Karpas-422 (cell line): ENCODE measurements at places on chromosomes 16 and 17. TPM values are rescaled to one million over a fixed set of nuclear protein-coding genes. Genes with fewer than 3 reads are reported as not detected.
A peak's percentile ranks its signal among the peaks of the same experiment; 100 is the strongest.

GRCh38 chr17:42097691-42098631 is at the start of gene ZNF385C:
ZNF385C (minus strand) TSS chr17:42098473; CDS start chr17:42063056, 35,417 bp downstream.
- DNase-seq = no peak
- H3K4me1 ChIP-seq = no peaks in the 10 kb centered on the region; the same call in 1 of the 2 replicates
- H3K36me3 ChIP-seq = no peaks in the 10 kb centered on the region

DNA sequence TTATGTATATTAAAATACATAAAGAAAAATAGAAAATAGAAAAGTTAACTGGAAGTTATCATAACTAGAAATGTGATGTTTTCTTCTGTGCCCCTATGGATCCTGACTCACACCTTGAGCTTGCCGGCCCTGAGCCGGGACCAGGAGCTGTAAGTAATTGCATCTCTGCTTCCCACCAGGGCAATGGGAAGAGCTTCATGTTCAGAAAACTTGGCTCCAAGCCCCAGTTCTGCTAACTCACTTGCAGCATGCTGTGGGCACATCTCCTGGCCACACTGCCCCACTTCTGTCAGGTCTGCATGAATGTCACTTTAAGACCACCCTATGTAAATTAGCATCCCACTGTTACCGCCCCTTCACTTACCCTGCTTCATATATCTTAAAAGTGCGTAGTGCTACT is 37.2 kb downstream of the GNAO1 start:
- H3K27ac ChIP-seq = no peak overlapping the region
- H3K4me1 ChIP-seq = no peaks in the 10 kb centered on the region
- no peaks in the 10 kb centered on the region for H3K27me3 ChIP-seq
- H3K4me3 ChIP-seq = no peak overlapping the region
- no peak for DNase-seq

GRCh38 chr17:3838206-3838605 is 7.8 kb downstream of the NCBP3 start:
- H3K4me1 ChIP-seq = no peaks in the 10 kb centered on the region
- H3K27me3 ChIP-seq = no peaks in the 10 kb centered on the region
- no peak overlapping the region for H3K27ac ChIP-seq
- DNase-seq = no peak

DNA sequence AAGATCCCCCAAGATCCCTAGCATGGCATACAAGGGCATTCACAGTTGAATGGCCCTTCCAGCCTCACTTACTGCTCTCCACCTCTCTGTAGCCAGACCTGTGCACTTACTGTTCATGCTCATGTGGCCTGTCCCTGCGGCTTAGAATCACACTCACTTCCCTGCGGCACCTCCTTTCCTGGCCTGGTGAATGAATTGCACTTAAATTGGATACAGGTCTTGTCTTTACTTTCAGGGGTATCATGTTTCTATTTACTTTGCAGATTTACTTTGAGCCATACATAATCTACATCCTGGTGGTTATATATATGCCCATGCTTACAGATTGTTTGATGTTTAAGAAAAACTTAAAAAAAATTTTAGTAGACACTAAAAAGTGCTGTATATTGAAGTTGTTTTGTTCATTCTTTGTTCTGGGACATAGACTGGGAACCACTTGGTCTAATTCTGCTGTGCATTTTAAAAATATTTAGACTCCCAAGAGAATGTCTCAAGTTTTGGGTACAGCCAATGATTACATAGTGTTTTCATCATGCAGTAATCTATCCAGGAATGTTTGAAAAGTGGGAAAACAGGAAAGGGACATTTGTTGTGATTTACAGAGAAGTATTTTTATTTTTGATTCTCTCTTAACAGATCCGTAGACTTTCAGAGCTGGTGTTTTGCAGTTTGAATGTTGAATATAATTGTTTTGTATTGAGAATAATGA is 63.9 kb downstream of the NUP88 start:
- peaks cover 34% of the 10 kb centered on the region for H3K36me3 ChIP-seq
- H3K4me3 ChIP-seq = no peak overlapping the region
- no peaks in the 10 kb centered on the region for H3K27me3 ChIP-seq
- no peaks in the 10 kb centered on the region for H3K4me1 ChIP-seq
- no peak overlapping the region for H3K27ac ChIP-seq

DNA sequence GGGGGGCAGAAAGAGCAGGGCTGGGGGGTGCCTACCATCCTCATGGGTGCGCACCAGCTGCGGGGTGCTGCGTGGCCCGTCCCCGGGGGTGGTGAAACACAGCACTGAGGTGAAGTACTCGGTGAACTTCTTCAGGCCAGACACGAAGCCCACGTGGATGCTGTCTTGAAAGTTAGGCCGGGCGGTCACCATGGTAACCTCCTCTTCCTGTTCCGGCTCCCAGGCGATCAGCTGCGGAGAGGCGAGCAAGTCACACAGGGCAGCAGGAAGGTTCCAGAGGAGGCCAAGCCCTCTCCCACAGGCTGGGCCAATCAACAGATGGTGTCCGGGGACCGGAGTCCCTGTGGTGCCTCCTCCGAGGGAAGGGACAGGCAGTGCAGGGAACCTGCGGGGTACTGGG is 90.1 kb upstream of the CDC42EP4 start:
- no peaks in the 10 kb centered on the region for H3K27me3 ChIP-seq
- H3K4me1 ChIP-seq = no peaks in the 10 kb centered on the region
- no peaks in the 10 kb centered on the region for H3K36me3 ChIP-seq
- H3K4me3 ChIP-seq = no peak overlapping the region
- DNase-seq = no peak

GRCh38 chr17:79732254-79732653 is 1.5 kb downstream of the ENPP7 start:
- H3K4me1 ChIP-seq = peaks cover 14% of the 10 kb centered on the region
- no peak overlapping the region for H3K4me3 ChIP-seq
- no peaks in the 10 kb centered on the region for H3K36me3 ChIP-seq
- DNase-seq = no peak

- no peak overlapping the region for H3K27ac ChIP-seq
- H3K27me3 ChIP-seq = no peaks in the 10 kb centered on the region
- no peaks in the 10 kb centered on the region for H3K4me1 ChIP-seq
- DNase-seq = no peak
Observed at GRCh38 chr16:1602285-1602684, 9.6 kb downstream of the IFT140 start.

DNA sequence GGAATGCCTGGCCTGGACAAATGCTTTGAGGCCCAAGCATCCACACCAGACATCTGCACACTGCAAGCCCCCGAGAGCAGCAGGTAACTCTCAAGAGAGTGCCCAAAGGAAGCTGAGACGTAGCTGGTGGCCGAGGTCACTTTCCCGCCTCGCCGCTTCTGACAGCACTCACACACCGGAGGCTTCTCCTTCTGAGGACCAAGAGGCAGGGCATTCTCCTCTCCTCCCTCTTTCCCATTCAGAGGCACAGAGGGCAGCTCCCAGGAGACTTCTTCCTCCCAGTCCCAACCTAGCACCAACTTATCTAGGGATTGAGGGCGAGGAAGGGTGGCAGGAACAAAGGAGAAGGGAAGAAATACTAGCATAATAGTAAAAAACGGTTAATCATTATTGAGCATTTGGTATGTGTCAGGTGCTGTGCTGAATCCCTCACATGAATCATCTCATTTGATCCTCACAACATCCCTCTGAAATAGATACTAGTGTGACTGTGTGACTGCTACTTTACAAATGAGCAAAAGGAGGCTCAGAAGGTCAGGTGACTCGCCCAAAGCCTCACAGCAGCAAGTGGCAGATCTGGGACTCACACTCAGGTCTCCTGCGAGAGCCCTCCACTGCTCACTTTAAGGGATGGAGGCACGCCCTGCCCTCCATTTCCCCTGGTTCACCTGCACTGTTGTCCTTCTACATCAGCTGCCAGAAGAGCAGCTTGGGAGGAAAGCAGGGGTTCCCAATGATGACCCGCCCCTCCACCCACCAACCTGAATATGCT is 41.8 kb downstream of the MYO18A start:
- no peak for DNase-seq
- H3K4me1 ChIP-seq = peaks cover 50% of the 10 kb centered on the region
- no peaks in the 10 kb centered on the region for H3K27me3 ChIP-seq
- H3K4me3 ChIP-seq = peak overlapping the region; percentile 67
- no peaks in the 10 kb centered on the region for H3K36me3 ChIP-seq
- H3K27ac ChIP-seq = no peak overlapping the region

DNA sequence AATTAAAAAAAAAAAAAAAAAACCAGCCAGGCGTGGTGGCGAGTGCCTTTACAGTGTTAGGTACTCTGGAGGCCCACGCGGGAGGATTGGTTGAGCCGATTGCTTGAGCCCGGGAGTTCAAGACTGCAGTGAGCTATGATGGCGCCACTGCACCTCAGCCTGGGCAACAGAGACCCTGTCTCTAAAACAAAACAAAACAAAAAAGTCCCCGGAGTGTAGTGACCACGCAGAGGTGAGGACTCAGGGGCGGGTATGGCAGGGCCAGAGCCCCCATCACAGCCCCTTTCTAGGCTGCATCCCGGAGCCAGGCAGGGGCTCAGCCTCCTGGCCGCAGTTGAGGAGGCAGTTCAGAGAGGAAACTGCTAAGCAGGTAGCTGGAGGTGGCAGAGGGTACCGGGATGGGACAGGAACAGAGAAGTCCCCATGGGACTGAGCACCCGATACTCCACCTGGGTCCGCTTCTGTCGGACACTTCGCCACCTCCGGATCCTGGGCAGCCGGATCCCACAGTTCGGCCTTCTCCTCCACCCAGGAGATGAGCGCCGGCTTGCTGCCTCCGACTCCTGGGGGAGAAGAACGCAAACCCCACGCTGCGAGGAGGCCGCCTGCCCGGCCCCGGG is 800 bp downstream of the ZNF747 start:
- no peaks in the 10 kb centered on the region for H3K27me3 ChIP-seq
- peak; percentile 76 for DNase-seq
- H3K36me3 ChIP-seq = no peaks in the 10 kb centered on the region
- peak overlapping the region; percentile 81 for H3K27ac ChIP-seq

GRCh38 chr16:48378836-48379235 is 6.4 kb downstream of the SIAH1 start:
- no peak overlapping the region for H3K4me3 ChIP-seq
- no peaks in the 10 kb centered on the region for H3K27me3 ChIP-seq
- DNase-seq = no peak

DNA sequence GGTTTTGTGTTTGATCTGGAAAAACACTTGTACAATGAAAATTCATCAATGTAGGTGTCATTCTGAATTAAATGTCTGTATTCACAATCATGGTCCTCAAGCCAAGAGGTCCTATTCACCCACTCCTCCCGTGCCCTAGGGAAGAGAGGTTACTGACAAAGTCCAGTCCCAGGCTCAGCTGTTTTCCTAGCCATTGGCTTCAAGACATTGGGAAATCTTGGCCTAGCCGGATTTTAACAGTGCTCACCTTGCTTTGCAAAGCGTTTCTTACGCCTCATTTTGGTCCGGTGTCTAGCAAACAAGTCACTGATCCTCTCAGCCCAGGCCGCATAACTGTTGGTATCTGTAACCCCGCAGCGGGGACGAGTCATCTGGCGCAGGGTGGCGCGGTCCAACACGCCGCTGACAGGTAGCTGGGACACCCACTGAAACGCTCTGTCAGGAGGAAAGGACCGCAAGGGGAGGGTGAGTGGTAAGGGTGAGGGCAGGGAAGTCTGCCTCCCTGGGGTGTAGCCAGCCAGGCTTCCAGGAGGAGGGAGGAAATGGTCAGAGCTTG is 16.7 kb downstream of the MMP28 start:
- no peak overlapping the region for H3K4me3 ChIP-seq
- no peak overlapping the region for H3K27ac ChIP-seq
- no peaks in the 10 kb centered on the region for H3K4me1 ChIP-seq
- no peaks in the 10 kb centered on the region for H3K36me3 ChIP-seq

- no peak overlapping the region for H3K27ac ChIP-seq
Observed at GRCh38 chr16:68351991-68352431, 41.2 kb downstream of the PRMT7 start.

DNA sequence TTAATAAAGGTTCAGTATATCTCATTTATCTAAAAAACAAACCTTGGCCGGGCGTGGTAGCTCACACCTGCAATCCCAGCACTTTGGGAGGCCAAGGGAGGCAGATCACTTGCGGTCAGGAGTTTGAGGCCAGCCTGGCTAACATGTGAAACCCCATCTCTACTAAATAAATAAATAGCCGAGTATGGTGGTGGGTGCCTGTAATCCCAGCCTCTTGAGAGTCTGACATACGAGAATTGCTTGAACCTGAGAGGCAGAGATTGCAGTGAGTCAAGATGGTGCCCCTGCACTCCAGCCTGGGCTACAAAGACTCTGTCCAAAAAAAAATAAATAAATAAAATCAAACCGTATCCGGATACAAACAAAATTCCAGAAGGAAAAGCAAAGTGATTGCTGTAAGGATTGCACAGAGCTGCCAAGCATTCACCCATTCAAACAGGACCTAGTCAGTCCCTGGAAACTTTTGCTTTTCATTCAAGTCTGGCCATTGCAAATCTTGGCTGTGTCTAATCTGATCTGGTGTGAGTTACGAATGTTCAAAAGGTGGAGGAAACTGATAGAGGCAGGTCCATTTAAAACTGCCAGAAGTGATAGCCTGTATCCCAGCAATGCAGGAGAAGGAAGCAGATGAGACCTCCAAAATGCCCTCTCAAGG is 102.5 kb upstream of the CLEC3A start:
- no peaks in the 10 kb centered on the region for H3K27me3 ChIP-seq
- no peak for DNase-seq
- no peaks in the 10 kb centered on the region for H3K36me3 ChIP-seq
- no peak overlapping the region for H3K4me3 ChIP-seq

- H3K4me3 ChIP-seq = no peak overlapping the region
- DNase-seq = peak; percentile 61
- H3K27ac ChIP-seq = no peak overlapping the region
- no peaks in the 10 kb centered on the region for H3K36me3 ChIP-seq
- H3K4me1 ChIP-seq = no peaks in the 10 kb centered on the region
Observed at GRCh38 chr17:15233022-15233805, 31.9 kb downstream of the PMP22 start.

DNA sequence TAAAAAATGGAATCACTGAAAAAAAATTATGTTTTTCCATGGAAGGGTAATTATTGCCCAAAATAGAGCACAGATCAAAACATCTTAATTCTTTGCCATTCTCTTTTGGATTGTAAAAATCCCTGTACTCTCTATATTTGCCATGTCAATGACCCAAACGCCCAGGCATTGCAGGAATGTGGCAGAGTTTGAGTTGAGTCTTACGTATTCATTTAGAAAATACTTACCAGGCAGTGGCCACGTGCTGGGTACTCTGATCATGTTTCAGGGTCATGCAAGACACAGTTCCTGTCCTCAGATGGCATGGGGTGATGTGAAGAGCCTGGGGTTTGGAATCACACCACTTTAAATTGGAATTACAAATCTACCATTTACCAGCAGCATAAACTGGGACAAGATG is 267.7 kb downstream of the ABCC12 start:
- no peaks in the 10 kb centered on the region for H3K36me3 ChIP-seq
- DNase-seq = no peak
- no peak overlapping the region for H3K27ac ChIP-seq
- no peaks in the 10 kb centered on the region for H3K27me3 ChIP-seq
- no peak overlapping the region for H3K4me3 ChIP-seq

Gene SNAI3
- 1.3 and 1.4 TPM in 2 replicates for total RNA-seq

Gene KREMEN2
- 3.4 and 8.5 TPM in 2 replicates for total RNA-seq

Gene ACE
- total RNA-seq = 6.7 and 13.9 TPM in 2 replicates

Gene SPNS3
- total RNA-seq = 4.1 and 12.9 TPM in 2 replicates

Gene NHERF2
- total RNA-seq = not detected in 2 replicates

Gene NXPH3
- total RNA-seq = not detected in 2 replicates

Gene MAPT
- total RNA-seq = 0.14 and 0.15 TPM in 2 replicates
